ENCODE measurements at places on chromosomes 7 and 10.

DNA sequence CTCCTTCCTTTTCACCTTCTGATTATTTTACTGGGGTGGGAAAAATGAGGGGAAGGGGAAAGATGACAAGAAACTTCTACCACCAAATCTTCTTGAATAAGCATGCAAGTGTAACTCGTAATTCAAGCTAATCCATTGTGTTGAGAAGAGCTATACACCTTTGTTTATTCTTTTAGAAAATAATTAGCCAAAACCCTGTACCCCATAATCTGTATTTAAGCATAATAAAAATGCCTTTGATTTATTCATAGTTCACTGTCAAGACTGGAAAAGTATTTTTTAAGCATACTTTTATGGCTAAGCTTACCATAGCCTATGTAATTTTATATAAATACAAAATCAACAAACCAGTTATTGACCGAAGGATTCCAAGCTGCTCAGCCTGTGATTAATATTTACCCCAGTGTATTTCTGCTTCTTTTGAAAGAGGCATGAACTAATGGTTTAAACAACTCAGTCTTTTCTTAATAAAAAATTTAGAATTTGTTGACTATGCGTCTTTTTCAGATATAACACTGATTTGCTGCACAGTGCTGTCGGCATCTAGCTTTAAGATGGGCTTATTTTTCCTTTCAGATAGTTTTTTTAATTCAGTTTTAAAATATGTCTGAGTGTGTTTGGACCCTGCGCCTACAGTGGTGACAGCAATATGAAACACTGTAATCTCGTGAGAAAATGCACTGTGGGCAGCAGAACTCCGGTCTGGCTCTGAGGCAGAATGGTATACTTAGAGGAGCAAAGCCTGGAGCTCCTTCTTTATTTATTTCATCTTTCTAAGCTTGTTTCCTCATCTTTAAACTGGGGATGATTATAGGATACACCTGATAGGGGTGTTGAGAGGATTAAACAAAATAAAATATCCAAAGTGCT lies 238.8 kb upstream of the LRGUK start:
- no peak for DNase-seq

GRCh38 chr10:107264742-107265141 lies 100.2 kb upstream of the SORCS1 start:
- DNase-seq = no peak

GRCh38 chr10:59869594-59869940 lies 36.8 kb downstream of the CCDC6 start:
- DNase-seq = no peak

DNA sequence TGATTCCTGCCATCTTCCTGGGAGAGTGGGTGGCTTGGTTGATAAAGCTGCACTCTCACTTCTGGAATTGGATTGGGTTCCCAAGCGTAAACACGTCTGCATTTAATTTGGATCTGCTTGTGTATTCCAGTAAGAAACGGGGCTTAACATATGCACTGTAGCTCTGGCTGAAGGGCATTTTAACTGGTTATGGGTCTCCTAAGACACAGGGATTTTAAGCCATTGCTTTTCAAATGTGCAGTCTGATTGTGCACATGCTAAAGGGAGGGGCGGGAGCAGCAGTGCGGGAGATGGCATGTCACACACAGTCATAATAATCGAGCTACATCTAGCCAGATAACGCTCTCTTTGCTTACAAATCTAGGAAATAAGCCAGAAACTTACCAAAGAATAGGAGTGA lies 247.3 kb upstream of the LYZL1 start:
- DNase-seq = no peak

- no peak for DNase-seq
Observed at GRCh38 chr7:91013078-91013477, 251.2 kb upstream of the FZD1 start.

GRCh38 chr7:27185013-27185853 lies at the start of gene HOXA11:
HOXA11 (minus strand) TSS chr7:27185232; CDS start chr7:27185144, 88 bp downstream.
- DNase-seq = no peak

GRCh38 chr10:132421847-132422751 lies 25.1 kb downstream of the PWWP2B start:
- no peak for DNase-seq

DNA sequence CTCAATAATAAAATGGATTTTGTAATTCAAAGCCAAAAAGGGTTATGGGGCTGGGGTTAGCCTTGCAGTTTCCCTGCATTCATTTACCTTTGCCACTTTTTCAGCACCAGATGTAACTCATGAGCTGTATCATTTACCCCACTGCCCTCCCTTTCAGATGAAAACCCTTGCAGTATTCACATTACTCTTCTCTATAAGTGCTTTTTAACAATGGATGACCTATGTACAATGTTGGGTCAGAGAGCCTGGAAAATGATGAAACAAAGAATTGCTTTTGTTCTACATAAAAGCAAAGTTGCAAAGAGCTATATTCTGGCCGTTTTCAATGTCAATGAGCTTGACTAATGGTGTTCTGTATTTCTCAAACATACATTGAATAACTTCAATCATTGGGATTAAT lies 189.7 kb downstream of the TMEM26 start:
- DNase-seq = no peak

- no peak for DNase-seq
Observed at GRCh38 chr7:124074007-124074406, 41.1 kb upstream of the TMEM229A start.

- no peak for DNase-seq
Observed at GRCh38 chr7:43072530-43072929, 39.9 kb upstream of the HECW1 start.

GRCh38 chr7:55065511-55066229 lies 46.9 kb downstream of the EGFR start:
- DNase-seq = no peak

- no peak for DNase-seq
Observed at GRCh38 chr7:99868246-99868645, 8.6 kb downstream of the OR2AE1 start.

DNA sequence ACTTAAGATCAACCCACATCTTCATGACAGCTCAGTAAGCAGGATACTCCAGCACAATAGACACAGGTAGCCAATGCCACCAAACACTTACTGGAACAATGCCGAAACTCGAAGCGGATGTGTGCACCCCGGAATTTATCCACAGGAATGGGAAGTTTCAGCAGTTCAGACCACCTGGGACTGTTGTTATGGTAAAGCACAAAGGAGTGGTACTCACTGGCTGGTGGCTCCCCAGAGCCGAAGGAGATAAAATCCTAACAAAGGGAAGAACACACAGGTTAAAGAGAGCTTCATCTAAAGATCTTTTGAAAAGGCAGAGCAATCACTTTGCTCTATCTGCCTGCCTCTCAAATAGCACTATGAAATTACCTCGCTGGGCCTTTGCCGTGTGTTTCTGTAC lies 305.9 kb downstream of the DOCK4 start:
- DNase-seq = no peak

- DNase-seq = no peak
Observed at GRCh38 chr7:25288556-25289307, 60.4 kb upstream of the NPVF start.

GRCh38 chr7:132386201-132386681 lies 190.0 kb downstream of the PLXNA4 start:
- DNase-seq = no peak

- DNase-seq = no peak
Observed at GRCh38 chr7:25427721-25428120, 199.4 kb upstream of the NPVF start.

DNA sequence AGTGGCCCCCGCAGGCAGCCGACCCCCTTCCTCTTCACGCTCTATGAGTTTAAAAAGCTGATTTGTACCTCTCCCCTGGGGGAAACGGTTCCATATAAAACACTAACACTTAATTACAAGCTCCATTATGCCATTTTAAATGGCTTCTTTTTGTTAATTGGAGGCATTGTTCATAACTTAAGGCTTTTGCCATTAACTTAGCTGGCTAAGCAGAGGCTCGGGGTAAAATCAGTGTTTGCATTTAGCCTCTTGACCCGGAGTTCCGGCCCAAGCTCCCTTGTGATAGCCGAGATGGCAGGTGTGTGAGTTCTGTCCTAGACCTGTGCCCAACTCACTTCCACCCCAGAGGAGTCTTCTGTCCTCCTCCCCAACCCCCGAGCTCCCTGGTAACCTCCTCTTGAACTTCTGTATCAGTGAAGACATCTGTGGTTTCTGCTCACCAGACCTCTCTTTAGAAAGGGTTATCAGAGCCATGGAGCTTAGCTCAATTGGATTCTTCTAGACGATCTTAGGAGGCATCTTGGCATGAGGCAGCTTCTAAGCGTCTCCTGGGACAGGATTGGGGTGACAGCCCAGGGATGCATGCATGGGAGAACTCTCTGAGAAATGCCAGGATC lies 34.2 kb upstream of the SH2B2 start:
- no peak for DNase-seq

DNA sequence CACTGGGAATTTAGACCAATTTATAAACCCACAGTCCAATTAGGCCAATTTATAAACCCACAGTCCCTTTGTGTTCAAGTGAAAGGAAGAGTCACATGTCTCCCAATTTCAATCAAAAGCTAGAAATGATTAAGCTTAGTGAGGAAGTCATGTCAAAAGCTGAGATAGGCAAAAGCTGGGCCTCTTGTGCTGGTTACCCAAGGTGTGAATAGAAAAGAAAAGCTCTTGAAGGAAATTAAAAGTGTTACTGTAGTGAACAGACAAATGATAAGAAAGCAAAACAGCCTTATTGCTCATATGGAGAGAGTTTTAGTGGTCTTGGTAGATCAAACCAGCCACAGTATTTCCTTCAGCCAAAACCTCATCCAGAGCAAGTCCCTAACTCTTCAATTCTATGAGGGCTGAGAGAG lies 245.0 kb downstream of the HDAC9 start:
- DNase-seq = no peak

- no peak for DNase-seq
Observed at GRCh38 chr10:60687679-60688078, 90.6 kb upstream of the CDK1 start.

GRCh38 chr7:108335269-108335918 lies 120.8 kb downstream of the NRCAM start:
- no peak for DNase-seq

GRCh38 chr10:79938728-79939406 lies 10.0 kb downstream of the SFTPD start:
- DNase-seq = no peak

- DNase-seq = no peak
Observed at GRCh38 chr7:52360541-52360940, 674.9 kb upstream of the POM121L12 start.

DNA sequence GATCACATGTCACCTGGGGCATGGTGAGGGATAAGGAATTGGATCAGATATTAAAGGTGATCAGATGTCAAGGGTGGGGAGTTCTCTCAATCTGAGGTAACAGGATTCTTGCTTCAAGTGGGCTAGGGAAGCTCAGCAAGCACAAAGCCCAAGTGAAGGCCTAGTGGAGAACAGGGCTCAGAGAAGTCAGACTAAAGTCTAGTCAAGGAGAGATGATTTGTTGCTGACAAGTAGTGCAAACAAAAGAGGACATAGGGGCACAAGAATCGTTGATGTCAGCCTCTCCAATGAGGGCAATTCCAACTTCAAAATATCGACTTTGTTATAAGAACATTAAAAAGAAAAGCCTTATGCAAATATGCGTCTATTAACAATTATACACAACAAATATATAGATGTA lies 852.8 kb upstream of the CELF2 start:
- DNase-seq = no peak

- DNase-seq = no peak
Observed at GRCh38 chr10:129728246-129728820, 235.7 kb downstream of the EBF3 start.

GRCh38 chr7:142053988-142054387 lies 57.5 kb upstream of the MGAM2 start:
- DNase-seq = no peak

DNA sequence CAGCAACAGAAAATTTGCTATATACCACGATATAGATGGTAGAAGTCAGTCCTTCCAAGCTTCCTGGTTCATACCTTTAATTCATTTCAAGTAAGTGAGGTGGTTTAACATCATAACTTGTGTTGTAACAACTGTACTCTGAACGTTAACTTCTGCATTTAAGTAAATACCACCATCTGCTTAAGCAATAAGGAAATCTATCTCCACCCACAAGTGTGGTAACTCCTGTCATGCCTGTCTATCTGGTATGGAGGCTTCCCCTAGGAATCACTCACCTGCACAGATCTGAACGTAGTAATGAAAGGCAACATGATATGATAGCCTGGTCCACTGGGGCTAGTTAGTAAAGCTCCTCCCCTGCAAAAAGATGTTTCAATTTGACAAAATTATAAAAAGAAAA lies 2.3 kb downstream of the ERLIN1 start:
- DNase-seq = no peak

GRCh38 chr10:126949161-126949503 lies 43.9 kb downstream of the DOCK1 start:
- DNase-seq = no peak

- no peak for DNase-seq
Observed at GRCh38 chr7:102864958-102865357, 47.8 kb upstream of the LRRC17 start.

DNA sequence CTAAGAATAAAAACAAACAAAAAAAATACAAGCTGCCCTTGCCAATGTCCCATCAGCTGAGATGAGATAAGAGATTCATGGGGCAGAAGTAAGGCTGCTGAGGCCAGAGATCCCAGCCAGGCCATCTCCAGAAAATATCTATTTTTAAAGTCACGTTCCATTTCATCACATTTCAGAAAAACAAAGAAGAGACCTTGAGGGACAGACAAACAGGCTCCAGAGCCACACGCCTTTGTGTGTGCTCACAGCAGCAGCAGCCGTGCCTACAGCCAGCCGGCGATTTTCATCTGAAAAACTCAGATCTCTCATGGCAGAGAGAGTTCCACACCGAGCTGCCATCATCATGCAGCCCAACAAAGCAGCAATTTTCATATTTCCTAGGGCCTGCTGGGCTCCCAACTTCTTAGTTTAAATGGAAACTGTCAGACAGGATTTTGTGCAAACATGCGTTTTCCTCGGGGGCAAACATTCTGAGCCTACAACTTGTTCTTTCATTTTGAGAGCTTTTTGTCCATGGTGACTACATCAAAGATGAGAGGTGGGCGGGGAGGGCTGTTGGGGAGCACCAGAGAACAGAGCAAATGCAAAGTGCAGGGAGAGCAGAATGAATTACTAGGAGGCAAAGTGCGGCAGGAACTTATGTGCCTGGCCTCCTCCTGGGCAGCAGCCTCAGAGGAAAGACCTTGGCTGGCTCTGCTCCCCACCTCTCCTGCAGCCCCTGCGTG lies 38.8 kb downstream of the DLG5 start:
- DNase-seq = no peak

DNA sequence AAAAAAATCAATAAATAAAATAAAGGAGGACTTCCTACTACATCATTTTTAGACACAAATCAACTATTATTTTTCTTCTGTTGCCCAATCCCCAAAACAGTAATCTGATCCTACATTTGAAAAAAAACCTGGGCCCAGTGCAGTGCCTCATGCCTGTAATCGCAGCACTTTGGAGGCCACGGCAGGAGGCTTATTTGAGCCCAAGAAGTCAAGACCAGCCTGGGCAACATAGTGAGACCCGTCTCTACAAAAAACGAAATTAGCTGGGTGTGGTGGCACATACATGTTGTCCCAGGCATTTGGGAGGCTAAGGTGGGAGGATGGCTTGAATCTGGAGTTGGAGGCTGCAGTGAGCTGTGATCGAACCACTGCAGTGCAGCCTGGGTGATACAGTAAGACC lies 2.7 kb upstream of the GTF2I start:
- DNase-seq = no peak

GRCh38 chr10:69928339-69928738 lies 124.3 kb upstream of the MACROH2A2 start:
- no peak for DNase-seq
